ENCODE measurements at places on chromosomes 6 and 20.

DNA sequence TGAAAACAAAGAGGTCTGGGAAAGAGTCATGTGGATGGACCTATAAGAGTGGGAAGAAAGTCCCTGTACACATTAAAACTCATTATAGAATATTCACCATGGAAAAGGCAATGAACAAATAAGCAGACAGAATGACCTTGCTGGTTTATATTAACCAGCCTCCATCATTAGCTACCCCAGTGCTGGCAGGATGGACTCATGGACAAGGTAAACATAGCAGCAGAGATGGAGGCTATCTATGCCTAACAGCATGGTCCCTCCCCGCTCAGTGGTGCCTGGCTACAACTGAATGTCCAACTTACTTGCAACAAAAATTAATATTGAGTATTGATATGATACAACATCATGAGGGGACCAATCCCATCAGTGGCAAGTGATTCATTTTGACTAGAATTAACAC, 4.5 kb upstream of the ZKSCAN3 start:
- no peak for DNase-seq

- DNase-seq = no peak
Measured at GRCh38 chr6:39941138-39941537, 6.9 kb upstream of the MOCS1 start.

DNA sequence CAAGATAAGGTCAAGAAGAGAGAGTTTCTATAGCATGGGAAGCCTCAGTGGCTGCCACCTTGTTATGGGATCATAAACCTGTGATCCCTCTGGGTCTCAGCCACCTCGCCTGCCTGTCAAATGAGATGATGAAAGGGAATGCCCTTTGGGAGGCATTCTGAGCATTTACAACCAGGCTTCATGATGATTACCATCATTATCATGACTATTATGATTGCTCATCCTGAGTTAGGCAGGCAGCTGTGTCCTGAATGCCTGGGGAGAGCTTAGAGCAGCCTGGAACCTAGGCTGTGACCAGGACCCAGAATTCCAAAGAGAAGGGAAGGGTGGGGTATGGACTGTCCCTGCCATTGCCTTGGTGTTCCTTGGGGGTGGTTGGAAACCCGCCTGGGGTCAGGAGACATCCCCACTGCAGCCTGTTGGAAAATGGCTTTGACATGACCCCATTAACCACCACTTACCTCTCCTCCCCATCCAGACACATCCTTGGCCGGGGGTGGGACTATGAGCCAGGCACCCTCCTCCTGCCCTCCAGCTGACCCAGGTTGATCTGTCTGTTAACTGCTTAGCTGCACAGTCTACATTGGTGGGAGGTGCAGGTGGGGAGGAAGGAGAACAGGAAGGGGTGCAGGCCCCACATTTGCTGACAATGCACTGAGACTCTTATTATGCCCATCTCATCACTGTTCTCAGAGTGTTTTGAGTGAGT, 51.9 kb downstream of the LRFN2 start:
- DNase-seq = no peak

- DNase-seq = no peak
Measured at GRCh38 chr20:3390759-3391425, 16.6 kb downstream of the DNAAF9 start.

DNA sequence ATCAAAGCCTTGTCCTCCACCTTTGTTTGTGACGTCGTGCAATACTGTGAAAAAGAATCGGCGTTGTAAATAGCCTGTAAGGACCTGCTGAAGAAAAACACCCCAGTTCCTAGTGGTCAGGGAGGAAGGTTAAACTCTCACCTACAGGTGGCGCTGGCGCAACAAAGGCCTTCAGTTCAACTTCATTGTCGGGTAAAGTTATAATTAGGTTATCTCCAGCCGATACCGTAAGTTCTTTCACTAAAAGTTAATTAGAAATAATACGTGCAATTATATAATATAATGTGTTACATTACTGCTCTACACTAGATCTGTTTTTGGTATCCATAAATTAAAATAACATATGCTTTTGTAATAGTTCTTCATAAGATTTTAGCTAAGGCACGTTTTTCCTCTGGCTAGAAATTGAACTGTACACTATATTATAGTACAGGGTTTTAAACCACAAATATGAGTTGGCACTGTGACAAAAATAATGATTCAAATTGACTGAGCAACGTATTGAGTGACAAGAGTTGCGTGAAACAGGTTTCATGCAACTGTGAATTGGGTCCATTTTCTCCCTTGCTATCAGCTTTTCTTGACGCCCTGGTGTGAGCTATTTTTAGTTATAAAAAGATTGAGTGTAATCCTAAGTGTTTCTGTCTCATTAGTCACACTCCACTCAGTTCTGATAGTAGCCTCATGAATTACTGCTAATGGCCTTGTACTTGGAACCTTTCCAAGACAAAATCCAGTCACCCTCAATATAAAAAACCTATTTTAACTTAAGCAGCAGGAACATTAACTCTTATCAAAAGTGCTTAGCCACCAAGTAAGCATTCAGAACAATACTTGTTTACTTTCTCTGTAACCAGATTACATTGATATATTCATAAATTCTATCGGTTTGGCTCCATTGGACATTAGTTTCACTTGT, 62.3 kb downstream of the KIAA0319 start:
- peak; percentile 70 for DNase-seq

- DNase-seq = no peak
Measured at GRCh38 chr6:156593127-156593526, 184.1 kb upstream of the ARID1B start.

GRCh38 chr6:44088827-44089590, 38.2 kb downstream of the MRPL14 start:
- no peak for DNase-seq

DNA sequence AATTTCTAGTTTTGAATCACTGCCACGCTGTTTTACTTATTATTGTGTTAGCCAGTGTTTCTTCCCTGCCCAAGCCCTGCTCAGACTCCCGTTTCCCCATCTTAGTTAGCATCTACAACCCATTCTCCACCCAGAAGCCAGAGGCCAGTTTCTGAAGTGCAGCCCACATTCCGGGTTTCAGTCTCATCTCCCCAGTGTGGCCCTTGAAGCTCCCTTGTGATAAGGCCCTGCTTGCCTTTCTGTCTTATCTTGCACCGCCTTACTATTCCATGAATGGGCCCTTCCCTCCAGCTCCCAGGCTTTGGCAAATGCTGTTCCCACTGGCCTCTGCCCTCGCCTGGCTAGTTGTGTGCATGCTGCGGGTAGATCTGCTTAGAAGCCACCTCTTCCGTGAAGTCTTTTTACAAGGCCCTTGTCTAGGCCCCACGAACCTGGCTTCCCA, 41.1 kb downstream of the TOX2 start:
- no peak for DNase-seq

- no peak for DNase-seq
Measured at GRCh38 chr20:59771506-59772372, 161.7 kb downstream of the SYCP2 start.

DNA sequence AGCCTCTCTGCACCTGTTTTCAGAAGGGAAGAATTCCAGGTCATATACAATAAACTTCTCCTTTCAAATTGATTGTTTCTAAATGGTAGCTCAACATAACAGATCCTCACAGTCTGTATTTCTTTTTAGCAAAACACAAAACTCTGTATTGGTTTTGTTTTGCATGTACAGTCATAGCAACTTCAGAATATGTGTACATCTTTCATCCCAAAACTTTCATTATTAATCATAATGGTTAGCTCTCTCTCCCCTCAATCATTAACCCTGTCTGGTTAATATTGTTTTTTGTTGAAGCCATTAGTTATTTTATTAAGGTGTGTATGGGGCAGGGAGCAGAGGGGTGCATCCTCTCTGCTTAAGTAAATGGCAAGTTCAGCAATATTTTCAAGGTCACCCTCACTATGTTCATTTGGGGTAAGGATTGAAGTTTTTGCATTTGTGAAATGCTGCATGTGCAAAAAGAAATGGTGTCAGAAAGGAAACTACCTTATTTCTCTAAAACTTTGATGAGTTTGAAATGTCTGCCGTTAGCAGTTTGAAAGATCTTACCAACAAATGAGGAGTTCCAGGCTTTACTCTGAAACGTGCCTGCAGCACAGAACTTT, 136.8 kb upstream of the BTBD3 start:
- DNase-seq = no peak

DNA sequence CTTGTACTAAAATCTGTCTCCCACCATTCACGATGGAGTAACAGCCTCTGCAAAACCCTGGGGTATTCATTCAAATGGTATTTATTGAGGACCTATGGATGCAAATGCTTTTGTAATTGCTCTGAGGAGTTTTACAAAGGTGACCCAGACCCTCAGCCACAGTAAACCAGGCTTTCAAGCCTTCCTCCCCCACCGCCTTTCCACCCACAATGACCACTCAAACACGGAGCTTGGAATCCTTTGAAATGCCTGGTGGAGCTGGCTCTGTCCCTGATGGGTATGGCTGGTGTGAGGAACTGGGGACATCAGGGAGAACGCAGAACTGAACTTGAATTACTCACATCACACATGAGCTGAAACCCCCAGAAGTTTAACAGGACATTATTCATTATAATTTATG, 246.4 kb downstream of the CDH26 start:
- DNase-seq = no peak

DNA sequence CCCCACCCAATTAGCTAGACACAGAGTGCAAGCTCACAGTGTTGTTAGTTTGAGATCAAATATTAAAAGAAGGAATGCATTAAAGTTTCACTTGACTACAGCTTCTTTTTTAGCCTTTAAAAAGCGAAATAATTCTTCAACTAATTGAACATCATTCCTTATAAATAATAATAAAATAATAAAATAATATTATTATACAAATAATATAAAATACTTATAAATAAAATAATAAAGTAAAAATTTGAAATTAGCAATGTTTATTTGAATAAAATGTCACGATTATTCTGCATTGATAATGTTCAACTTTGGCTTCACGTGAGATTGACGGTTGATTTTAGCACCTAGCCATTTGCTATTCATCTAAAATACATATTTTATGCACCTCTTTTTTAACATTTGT, 819.3 kb downstream of the FRK start:
- no peak for DNase-seq

GRCh38 chr20:60490217-60491050, 532.2 kb downstream of the CDH26 start:
- DNase-seq = no peak

- DNase-seq = no peak
Measured at GRCh38 chr6:33661106-33661838, 40.1 kb downstream of the ITPR3 start.

- no peak for DNase-seq
Measured at GRCh38 chr6:7150381-7151064, 42.8 kb downstream of the RREB1 start.

GRCh38 chr20:10113746-10114145, 79.0 kb downstream of the ANKEF1 start:
- DNase-seq = no peak

- peak; percentile 63 for DNase-seq
Measured at GRCh38 chr6:32852844-32853540, 512 bp downstream of the TAP1 start.

- no peak for DNase-seq
Measured at GRCh38 chr6:22221211-22221610, 75.6 kb downstream of the PRL start.
